ENCODE measurements at places on chromosomes 5 and 9.

DNA sequence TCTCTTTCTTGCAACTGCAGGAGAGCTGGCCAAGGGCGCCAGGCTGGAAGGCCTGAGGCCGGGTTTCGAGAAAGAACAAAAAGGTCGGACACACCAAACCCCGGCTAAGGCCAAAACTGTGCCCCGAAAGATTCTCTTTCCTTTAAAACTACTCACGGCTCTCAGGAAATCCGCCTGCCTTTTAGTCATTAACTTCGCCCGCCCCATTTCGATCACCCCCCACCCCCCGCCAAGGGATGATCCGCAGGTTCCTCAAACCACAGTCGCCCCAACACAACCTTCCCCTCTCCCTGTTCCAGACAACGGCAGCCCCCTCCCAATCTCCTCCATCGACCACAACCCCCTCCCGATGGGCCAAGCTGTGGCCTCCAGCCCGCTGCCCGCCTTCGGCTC, 536 bp downstream of the FEM1C start:
- peak; percentile 52 for DNase-seq

- DNase-seq: no peak
Observed at GRCh38 chr9:129220771-129221170, 42.7 kb upstream of the IER5L start.

GRCh38 chr9:81827616-81828296, 100.5 kb upstream of the SPATA31D4 start:
- no peak for DNase-seq

GRCh38 chr5:94748212-94748611, 129.7 kb downstream of the SLF1 start:
- no peak for DNase-seq

GRCh38 chr9:79257228-79257781, 314.5 kb upstream of the TLE4 start:
- no peak for DNase-seq

- no peak for DNase-seq
Observed at GRCh38 chr5:58804291-58804690, 221.4 kb downstream of the RAB3C start.

GRCh38 chr9:20085842-20086241, 297.0 kb upstream of the SLC24A2 start:
- DNase-seq: no peak
